GM04503 (cell line): ENCODE measurements at places on chromosomes 16 and 17.

- no peak for DNase-seq
Measured at GRCh38 chr16:23863511-23864422, 28.0 kb downstream of the PRKCB start.

DNA sequence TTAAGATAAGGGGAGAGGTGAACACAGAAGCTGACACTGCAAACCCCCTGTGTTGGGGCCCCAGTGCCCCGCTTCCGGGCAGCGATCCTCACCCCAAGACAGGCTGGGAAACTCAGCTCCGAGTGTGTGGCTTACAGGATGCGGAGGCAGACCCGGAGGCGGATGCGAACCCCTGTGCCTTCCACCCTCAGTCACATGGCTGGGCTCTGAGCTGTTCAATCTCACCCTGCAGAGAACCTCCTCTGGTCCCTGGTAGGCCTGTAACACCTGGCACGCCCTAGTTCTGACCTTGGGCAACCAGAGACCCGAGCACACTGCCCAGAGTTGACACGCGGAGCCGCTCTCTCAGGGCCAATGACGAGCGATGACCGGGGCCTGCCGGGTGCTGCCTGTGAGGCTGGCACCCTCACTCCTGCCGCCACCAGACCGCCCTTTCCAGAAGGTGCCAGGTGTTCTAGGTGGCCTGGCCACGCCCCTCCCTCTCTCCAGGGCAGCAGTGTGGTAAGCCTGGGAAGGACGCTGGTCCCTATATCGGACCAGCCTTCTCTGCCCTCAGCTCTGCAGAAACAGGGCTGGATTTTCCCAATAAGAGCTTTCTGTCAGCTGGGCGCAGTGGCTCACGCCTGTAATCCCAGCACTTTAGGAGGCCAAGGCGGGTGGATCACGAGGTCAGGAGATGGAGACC is 23.3 kb downstream of the MEAK7 start:
- DNase-seq: no peak

DNA sequence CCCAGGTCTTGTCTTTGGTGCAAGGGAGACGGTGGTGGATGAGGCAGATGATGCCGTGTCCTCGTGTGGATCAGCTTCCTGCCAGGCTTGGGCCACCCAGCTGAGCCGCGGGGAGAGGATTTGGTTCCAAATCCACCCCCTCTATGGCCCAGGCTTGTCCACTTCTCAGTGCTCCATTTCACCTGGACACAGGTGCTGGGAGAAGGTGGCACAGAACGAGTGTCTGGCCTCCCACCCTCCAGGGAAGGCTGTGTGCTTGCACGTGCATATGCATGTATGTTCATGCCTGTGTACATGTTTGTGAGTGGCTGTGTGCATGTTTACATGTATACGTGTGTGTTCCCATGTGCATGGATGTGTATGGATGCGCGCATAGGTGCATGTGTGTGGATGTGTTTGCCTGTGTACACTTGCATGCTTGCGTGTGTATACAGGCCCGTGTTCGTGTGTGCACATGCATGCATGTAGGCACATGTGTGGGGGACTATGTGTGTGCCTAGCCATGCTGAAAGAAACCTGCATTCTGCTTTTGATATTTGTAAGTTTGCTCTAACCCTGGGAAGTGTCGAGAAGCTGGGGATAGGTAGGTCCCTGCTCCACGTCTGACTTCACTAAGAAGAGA is 196.3 kb downstream of the IRF8 start:
- no peak for DNase-seq

- no peak for DNase-seq
Measured at GRCh38 chr17:9192010-9192409, 170.7 kb downstream of the NTN1 start.

GRCh38 chr17:58378733-58379510 is 26.9 kb upstream of the SUPT4H1 start:
- no peak for DNase-seq

- no peak for DNase-seq
Measured at GRCh38 chr17:75241996-75242460, 19.4 kb downstream of the GGA3 start.

DNA sequence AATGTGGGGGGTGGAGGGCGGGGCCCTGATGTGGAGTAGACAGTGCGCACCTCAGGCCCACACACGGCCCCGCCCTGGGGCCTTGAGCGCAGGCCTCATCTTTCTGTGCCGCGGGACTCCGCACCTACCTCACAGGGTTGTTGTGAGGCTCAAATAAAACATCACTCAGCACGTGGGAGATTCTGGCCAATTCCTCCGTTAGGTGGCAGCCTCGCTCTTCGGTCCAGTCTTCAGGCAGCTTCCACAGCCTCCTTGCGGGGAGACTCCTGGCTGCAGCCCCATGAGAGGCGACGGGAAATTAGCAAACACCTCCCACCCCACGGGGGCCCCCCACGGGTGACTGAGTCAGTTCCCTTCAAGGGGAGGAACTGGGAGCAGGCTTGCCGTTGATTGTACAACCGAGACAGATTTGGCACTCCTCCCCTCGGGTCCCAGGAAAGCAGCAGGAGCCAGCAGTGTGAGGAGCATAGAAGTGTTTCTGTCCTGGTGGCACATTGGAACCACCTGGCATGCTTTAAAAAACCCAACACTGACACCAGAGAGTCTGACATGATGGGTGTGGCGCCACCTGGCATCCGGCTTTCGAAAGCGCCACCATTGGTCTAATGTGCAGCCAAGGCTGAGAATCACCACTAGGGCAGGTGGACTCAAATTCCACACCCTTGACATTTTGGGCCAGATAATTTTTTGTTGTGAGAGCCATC is 7.6 kb downstream of the MRM1 start:
- DNase-seq: no peak
